ENCODE measurements at places on chromosomes 6 and 20.

DNA sequence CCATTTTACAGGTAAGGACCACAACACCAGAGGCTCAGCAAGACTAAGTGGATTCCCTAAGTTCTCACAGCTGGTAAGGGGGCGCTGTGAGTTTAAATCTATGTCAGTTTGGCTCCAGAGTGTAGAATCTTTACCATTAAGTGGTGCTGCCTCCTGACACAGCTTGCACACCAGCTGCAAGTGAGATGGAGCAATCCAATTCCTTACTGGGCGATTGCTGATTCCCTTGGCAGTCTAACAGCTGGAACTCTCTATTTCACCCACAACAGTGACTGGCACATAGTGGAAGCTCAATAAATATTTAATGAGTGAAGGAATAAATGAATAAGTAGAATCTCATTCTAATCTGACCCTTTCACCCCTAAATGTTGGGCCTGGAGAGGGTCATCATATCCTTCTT is 176.7 kb downstream of the CLIC5 start:
- no peaks in the 10 kb centered on the region for H3K4me1 ChIP-seq
- H3K4me3 ChIP-seq, result no peak overlapping the region
- DNase-seq, result no peak
- H3K27ac ChIP-seq, result no peak overlapping the region
- H3K27me3 ChIP-seq, result no peaks in the 10 kb centered on the region

DNA sequence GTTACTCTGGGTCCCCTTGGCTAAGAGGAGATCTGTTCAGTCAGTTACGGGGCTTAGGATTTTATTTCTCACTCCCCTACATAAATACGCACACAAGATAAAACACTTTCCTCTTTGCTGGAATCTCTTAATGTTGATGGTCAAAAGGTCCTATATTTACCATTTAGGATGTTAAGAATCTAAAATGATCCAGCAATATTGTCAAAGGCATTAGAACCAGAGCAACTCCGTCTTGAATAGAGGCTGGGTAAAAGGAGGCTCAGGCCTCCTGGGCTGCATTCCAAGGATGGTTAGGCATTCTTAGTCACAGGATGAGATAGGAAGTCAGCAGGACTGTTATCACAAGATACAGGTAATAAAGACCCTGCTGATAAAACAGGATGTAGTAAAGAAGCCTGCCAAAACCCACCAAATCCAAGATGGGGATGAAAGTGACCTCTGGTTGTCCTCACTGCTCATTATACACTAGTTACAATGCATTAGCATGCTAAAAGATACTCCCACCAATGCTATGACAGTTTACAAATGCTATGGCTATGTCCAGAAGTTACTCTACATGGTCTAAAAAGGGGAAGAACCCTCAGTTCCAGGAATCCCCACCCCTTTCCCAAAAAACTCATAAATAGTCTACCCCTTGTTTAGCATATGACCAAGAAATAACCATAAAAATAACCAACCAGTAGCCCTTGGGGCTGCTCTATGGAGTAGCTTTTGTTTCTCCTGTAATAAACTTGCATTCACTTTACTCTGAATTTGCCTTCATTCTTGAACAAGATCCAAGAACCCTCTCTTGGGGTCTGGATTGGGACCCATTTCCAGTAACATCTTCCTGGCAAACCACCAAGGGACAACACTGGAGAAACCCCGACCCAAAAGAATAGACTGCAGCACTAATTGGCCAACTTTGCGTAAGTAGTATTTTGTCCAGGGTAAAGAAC is 107.5 kb downstream of the DTNBP1 start:
- peaks cover 10% of the 10 kb centered on the region for H3K4me1 ChIP-seq
- DNase-seq, result no peak
- H3K36me3 ChIP-seq, result no peaks in the 10 kb centered on the region
- no peak overlapping the region for H3K4me3 ChIP-seq

GRCh38 chr6:1203546-1203945 is 108.4 kb upstream of the FOXQ1 start:
- H3K36me3 ChIP-seq, result no peaks in the 10 kb centered on the region
- no peaks in the 10 kb centered on the region for H3K4me1 ChIP-seq
- no peak overlapping the region for H3K27ac ChIP-seq
- H3K4me3 ChIP-seq, result no peak overlapping the region

DNA sequence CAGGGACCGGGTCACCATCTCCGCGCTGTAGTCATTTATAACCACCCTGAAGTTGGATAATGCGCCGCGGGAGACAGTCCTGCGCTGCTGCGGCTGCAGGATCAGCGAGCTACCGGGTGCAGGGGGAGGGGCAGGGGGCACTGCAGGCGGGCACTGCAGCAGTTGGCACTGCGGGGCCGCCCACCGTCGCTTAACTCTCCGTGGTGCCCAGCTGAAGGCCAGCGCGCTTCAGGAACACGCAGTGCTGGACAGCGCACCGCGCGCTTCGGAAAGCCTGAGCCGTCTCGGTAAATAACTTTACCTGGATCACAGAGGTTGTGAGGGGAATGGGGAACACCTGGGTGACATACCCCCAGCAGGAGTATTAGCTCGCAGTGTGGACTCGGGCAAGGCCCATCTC is 12.4 kb upstream of the LRFN2 start:
- no peak overlapping the region for H3K4me3 ChIP-seq
- DNase-seq, result no peak
- H3K4me1 ChIP-seq, result no peaks in the 10 kb centered on the region

DNA sequence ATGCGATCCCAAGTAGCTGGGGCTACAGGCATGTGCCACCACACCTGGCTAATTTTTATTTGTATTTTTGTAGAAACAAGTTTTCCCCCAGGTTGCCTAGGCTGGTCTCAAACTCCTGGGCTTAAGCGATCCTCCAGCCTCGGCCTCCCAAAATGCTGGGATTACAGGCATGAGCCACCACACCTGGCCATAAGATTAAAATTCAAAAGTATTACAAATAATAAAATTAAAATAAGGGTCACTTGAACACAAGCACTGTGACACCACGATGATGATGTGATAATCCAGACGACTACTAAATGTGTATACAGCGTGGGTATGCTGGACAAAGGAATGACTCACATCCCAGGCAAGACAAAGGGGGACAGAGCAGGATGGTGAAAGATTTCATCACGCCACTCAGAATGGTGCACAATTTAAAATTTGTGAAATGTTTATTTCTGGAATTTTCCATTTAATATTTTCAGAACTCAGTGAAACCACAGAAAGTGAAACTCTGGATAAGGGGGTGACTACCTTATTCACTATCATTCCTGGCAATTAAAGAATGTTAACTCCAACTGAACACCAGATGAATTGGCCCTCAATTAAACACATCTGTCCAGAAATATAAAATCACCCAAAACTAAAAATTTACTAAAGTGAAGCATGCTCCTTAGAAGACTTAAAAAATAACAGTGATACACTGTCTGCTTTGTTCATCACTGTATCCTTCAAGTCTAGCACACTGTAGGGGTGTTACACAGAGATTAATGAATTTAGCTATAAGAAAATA is 13.1 kb downstream of the B4GALT5 start:
- H3K4me1 ChIP-seq, result peaks cover 12% of the 10 kb centered on the region
- H3K4me3 ChIP-seq, result no peak overlapping the region
- H3K36me3 ChIP-seq, result peaks cover 15% of the 10 kb centered on the region
- no peak for DNase-seq

- no peak overlapping the region for H3K4me3 ChIP-seq
- H3K27ac ChIP-seq, result no peak overlapping the region
- H3K27me3 ChIP-seq, result no peaks in the 10 kb centered on the region
- no peaks in the 10 kb centered on the region for H3K36me3 ChIP-seq
- no peak for DNase-seq
Measured at GRCh38 chr6:157770946-157771345, 52.1 kb upstream of the SNX9 start.

GRCh38 chr6:48889429-48889828 is 573.6 kb downstream of the MMUT start:
- no peak for DNase-seq
- no peak overlapping the region for H3K27ac ChIP-seq
- H3K4me3 ChIP-seq, result no peak overlapping the region
- no peaks in the 10 kb centered on the region for H3K27me3 ChIP-seq
- H3K4me1 ChIP-seq, result no peaks in the 10 kb centered on the region

- no peak overlapping the region for H3K4me3 ChIP-seq
- H3K36me3 ChIP-seq, result no peaks in the 10 kb centered on the region
- H3K27me3 ChIP-seq, result no peaks in the 10 kb centered on the region
- peaks cover 4% of the 10 kb centered on the region for H3K4me1 ChIP-seq
Measured at GRCh38 chr20:57676589-57677583, 32.9 kb downstream of the PMEPA1 start.

DNA sequence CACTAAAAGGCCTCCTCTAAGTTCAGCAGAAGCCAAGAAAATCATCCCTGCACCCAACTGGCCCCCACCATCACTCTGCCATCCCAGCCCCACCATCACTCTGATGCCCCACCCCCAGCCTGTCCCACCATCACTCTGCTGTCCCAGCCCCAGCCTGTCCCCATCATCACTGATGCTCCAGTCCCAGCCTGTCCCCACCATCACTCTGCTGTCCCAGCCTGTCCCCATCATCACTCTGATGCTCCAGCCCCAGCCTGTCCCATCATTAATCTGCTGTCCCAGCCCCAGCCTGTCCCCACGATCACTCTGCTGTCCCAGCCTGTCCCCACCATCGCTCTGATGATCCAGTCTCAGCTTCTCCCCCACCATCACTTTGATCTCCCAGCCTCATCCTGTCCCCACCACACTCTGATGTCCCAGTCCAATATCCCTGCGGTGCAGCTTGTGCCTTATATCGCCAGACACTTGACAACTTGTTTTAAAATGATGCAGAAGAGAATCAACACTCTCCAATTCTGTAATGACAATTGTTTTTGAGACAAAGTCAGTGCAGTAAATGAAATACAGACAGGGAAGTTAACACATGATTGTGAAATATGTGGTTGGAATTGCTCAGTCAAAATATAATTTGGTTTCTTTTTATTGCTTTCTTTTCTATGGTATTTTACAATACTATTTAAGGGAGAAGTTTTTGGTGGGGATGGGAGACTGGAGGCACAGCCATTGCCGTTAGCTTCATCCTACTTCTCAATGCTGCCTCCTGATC is 100.8 kb downstream of the TNFAIP3 start:
- H3K4me3 ChIP-seq, result no peak overlapping the region
- no peaks in the 10 kb centered on the region for H3K4me1 ChIP-seq
- DNase-seq, result no peak
- H3K27me3 ChIP-seq, result no peaks in the 10 kb centered on the region
- no peak overlapping the region for H3K27ac ChIP-seq
- H3K36me3 ChIP-seq, result no peaks in the 10 kb centered on the region

GRCh38 chr6:79082304-79082703 is 4.2 kb upstream of the PHIP start:
- no peaks in the 10 kb centered on the region for H3K36me3 ChIP-seq
- H3K4me3 ChIP-seq, result no peak overlapping the region
- no peaks in the 10 kb centered on the region for H3K27me3 ChIP-seq

DNA sequence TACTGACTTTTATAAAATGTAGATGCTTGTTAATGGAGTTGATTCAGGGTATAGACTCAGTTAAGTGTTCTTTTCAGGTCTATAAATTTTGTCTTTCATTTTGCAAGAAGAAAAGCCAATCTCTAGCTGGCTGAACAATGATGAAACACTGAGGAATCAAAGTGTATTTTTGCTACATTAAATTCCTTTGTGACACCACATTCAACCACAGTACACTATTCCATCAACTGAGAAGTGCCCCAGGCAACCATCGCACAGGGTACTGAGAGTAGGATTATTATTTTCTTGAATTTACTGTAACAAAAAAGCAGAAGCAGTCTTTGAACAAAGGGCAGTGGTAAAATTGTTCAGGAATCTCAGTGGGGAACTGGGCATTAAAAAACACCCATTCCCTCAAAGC is 83.6 kb downstream of the PREP start:
- H3K36me3 ChIP-seq, result no peaks in the 10 kb centered on the region
- H3K4me1 ChIP-seq, result no peaks in the 10 kb centered on the region
- no peak for DNase-seq
- H3K27me3 ChIP-seq, result no peaks in the 10 kb centered on the region
- H3K4me3 ChIP-seq, result no peak overlapping the region

GRCh38 chr6:34566830-34567546 is 10.9 kb upstream of the SPDEF start:
- H3K4me3 ChIP-seq, result no peak overlapping the region
- H3K27me3 ChIP-seq, result no peaks in the 10 kb centered on the region
- H3K4me1 ChIP-seq, result peaks cover 13% of the 10 kb centered on the region
- no peaks in the 10 kb centered on the region for H3K36me3 ChIP-seq

- H3K27me3 ChIP-seq, result no peaks in the 10 kb centered on the region
- peaks cover 25% of the 10 kb centered on the region for H3K4me1 ChIP-seq
- DNase-seq, result no peak
- H3K36me3 ChIP-seq, result no peaks in the 10 kb centered on the region
Measured at GRCh38 chr6:112021691-112022310, 32.1 kb upstream of the CCN6 start.

- DNase-seq, result no peak
- H3K27ac ChIP-seq, result no peak overlapping the region
- no peaks in the 10 kb centered on the region for H3K4me1 ChIP-seq
- H3K27me3 ChIP-seq, result no peaks in the 10 kb centered on the region
Measured at GRCh38 chr6:141874930-141875602, 257.7 kb upstream of the GJE1 start.
